ENCODE measurements at places on chromosomes 2 and 18.

DNA sequence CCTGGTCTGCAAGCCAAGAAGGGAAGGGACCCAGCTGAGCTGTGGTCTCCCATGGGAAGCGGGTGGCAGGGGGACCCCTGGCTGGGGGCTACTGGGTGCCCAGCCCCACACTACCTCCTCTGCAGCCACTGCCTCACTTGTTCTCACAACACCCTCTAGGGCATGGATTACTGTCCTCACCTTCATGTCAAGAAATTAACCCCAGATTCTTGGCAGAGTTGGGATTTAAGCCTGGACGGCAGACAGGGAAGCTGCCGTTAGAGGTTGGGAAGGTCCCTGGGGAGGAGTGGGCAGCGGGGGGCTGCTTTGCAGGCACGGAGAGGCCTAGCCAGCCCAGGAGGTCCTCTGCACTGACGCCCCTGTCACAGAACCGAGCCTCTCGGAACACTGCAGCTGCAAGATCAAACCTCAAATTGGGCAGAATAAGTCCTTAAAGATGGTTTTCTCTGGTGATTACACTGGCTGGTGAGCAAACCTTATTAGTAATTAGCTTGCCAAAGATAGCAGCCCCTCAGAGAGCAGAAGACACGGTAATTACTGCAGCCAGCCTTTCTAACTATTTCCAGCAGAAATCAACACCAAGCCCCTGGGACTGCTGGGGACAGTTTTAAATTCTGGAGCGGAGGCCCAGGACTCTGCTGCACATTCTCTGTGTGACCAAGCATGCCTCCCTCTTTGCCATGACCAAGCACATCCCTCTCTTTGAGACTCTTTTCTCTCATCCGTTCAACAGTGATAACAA, 35.9 kb downstream of the KCNF1 start:
- DNase-seq = no peak

GRCh38 chr2:80026040-80026729, 278.4 kb downstream of the LRRTM1 start:
- DNase-seq = no peak

GRCh38 chr2:167756446-167756845, 490.9 kb downstream of the STK39 start:
- no peak for DNase-seq

DNA sequence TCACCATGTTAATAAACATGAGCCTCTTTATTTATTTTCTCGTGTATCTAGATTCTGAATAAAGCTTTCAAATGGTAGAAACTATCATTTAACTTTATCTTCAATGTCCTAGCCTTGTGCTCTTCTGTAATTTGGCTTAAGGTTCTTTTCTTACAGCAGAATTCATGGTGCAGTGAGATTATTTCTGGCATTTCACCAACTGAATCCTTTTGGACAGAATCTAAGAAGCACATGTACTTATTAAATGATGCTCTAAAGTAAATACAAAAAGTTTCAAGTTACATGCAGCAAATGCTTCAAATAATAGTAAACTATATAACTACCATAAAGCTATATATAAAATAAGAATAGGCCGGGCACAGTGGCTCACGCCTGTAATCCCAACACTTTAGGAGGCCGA, 65.9 kb downstream of the AP1S3 start:
- DNase-seq = no peak

DNA sequence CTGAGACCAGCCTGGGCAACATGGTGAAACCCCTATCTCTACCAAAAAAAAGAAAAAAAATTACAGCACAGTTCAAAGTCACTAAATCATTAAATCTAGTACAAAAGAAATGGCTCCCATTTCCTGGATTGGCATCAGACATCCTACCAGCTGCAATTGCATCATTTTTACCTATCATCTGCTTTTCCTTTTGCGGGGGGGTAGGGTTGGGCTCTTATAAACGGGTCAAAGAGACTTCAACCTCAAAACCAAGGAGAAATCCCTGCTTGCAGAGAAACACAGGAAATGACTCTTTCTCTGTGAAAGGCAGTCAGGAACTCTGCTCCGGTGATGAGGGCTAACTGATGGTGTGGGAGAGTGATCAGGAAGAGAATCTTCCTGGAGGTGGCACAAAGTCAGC, 45.3 kb upstream of the RFX8 start:
- DNase-seq = no peak

DNA sequence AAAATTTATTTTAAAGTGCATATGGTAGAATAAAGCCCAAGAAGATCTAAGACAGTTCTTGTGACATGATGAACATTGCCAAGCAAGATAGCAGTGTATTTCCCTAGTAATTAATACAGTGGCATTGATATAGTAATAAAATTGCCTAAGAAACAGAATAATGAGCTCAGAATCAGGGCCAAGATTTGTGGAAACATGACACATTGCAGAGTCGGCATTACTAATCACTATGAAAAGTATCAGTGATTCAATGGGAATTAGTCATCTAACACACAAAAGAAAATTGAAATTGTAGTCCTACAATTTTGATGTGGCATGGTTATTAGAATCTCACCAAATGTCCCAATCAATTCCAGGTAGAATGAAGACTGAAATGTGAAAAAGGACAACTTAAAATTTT, 243.0 kb upstream of the CYRIA start:
- DNase-seq = no peak

DNA sequence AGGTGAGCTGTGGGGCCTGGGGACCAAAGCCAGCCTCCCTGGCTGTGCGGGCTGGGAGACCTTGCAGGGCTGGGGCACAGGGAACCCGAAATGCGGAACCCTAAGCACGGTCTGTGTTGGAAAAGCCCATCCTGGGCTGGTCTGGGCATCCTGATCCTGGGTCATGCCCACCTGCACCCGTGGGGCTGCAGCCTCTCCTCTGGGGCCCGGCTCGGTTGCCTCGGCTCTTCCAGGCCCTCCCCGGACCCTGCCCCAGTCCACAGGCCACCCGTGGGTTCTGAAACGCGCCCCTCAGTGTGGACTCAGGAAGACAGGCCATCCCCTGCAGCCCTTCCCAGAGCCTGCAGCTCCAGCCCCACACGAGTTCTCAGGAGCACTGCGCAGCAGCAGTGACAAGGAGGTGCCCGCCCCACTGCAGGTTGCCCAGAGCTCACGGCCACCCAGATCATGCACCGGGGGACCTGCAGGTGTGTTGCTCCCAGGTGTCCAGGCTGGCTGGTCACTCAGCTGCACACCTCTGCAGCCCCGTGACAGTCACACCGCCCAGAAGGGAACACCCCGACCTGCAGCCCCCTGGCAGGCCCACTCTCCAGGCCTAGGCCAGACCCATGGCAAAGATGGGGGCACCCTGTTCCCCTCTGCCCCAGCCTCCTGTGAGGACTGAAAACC, 12.2 kb upstream of the NFATC1 start:
- no peak for DNase-seq

GRCh38 chr18:60066219-60066975, 166.6 kb downstream of the PMAIP1 start:
- no peak for DNase-seq

DNA sequence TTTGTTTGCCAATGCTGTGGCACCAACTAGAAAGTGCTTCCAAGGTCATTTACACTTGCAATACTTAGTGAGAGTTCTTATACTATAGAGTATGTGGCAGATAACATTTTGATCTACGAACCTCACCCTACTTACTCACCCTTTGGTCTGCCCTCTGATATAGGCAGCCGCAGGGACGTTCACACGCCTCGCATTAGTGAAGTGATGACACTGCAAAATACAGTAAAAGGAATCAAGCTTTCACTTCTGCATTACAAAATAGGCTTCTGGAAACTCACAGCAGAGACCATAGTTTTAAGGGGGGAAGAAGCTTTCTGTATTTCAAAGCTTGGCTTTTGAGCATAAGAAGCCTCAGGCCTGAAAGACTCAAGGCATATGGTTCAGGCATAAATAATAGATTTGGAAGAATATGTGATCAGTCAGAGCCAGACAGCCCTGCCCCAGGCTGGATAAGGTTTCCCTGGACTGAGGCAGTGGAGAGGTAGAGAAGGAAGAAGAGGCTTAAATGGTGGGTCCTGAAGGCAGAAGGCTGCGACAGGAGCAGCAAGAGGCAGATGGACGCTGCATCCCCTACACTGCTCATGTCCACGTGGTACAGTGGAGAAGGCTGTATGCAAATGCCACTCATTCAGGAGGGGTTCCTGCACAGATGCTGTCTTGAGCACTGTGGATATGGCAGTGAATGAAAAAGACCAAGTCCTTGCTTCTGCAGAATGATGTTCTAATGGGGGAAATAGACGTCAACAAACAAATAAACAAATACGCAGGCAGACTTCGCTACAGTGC, 63.1 kb downstream of the FECH start:
- DNase-seq = peak; percentile 24

DNA sequence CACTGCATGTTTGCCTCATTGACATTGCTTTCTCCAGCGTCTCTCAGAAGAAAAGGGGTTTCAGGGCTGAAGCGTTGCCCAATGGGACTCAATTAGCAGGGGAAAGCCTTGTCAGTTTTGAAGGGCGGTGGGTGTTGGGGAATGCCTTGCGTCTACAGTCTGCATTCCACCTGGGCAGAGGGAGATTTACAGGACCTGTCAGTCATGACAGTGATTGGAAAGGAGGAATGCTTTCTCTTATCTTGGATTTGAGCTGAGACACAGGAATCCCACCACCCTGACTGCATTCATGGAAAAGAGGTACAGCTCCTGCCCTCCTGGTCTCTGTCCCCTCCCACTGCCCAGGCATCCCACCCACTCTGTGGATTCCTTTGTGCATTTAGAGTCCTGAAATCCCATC, 123.9 kb downstream of the ACKR3 start:
- no peak for DNase-seq

DNA sequence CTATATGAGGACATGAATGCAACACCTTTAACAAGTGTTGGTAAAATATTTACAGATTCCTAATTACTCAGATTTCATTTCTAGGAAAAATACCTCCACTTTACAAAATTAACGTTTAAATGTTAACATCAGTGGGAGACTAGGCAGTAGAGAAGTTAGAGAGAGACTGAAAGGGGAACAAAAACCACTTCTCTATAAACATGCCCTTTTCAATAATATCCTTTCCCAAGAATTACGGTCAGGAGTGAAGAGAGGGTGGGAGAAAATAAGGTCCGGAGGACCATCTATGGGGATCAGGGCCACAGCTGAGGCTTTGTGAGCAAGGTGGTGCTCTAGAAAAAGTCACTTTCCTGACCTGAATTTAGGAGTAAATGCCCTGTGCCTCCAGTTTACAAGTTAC, 65.3 kb upstream of the WIPF1 start:
- no peak for DNase-seq

DNA sequence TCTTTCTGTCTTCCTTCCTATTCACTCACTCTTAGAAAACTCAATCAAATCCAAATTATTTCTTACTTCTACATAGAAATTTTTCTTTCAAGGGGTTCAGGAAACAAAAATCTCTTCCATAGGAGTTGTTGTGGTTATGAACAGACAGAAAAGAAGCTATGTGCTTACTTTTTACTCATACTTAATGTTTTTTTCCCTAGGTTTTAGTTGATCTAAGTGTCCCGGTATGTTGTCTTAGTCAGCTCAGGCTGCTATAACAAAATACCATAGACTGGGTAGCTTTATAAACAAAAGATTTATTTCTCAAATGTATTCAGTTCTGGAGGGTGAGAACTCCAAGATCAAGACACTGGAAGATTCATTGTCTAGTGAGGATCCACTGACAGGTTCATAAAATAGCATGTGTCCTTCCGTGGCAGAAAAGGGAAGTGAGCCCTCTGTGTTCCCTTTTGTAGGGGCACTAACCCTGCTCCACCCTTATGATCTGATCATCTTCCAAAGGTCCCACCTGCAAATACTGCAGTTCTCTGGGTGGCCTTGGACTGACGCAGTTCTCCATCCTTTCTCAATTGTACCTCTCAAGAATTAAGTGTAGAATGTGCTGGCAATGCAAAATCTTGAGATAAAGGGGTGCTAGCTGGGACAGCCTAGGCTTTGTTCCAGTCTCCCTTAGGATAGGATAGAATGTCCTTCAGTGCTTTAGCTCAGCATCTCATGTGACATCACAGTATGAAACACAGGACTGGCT, 14.4 kb upstream of the VRK2 start:
- no peak for DNase-seq

- no peak for DNase-seq
Observed at GRCh38 chr2:44652701-44653100, 288.8 kb upstream of the SIX3 start.

GRCh38 chr18:34758378-34758948, 48.4 kb downstream of the DTNA start:
- DNase-seq = no peak

DNA sequence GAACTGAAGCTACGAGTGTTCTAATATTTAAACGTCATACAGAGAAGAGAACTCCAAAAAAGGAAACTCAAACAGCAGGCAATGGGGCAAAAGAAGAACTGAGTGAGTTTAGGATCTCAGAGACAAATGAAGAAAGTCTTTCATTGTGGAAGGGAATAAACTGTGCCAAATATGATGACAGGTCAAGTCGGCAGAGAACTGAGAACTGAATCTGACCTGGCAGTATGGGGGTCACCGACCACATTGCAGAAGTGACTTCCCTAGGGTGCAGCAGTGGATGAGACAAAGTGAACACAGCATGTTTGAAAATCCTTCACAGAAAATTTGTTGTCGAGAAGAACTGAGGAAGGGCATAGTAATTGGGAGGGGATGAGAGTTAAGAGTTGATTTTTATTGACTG, 55.9 kb downstream of the TTC21B start:
- DNase-seq = peak; percentile 13

DNA sequence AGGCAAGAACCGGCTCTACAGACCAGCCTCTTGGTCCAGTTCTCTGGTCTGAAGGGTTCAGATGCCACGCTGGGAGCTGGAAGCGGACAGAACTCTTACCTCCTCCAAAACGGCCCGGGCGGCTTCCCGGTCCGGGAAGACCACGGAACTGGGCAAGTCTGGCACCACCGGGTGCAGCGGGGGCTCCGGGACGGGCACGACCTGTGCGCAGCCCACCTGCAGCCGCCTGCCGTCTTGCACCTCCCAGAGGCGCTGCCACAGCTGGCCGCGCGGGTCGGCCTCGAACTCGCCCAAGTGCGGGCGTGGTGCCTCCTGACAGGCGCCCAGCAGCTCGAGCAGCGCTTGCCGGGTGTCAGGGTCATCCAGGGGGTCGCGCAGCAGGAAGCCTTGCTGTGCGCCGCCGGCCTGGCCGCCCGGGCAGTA, 773 bp downstream of the CMPK2 start:
- DNase-seq = no peak

DNA sequence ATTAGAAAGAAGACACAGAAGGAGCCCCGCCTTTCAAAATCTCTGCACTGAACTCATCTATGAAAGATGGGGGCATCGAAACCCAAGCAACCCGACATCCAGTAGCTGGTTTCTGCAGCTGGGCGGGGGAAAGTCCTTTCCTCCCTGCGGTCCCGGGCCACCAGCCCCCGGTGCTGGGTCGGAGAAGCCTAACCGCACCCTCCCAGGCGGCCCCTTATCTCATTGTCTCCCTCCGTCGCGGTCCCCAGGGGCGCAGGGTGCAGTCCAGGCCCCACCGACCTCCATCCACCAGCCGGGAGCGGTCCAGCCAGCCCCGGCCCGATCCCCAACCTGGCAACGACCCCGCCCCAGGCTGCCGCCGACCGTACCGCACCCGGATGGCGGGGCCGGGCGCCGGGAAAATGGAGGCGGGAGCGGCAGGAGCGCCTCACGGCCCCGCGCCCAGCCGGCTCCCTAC, 452 bp downstream of the RAPH1 start:
- peak; percentile 22 for DNase-seq

GRCh38 chr2:158539176-158540005, 82.6 kb downstream of the PKP4 start:
- DNase-seq = no peak

- DNase-seq = no peak
Observed at GRCh38 chr2:20487392-20488174, 40.7 kb downstream of the RHOB start.

GRCh38 chr2:172090044-172090961, 5.0 kb downstream of the DLX1 start:
- peak; percentile 22 for DNase-seq

Data from GM10248 (cell line).